Panc1 (cell line): ENCODE measurements at places on chromosomes 6 and 20. TPM values are rescaled to one million over a fixed set of nuclear protein-coding genes. Genes with fewer than 3 reads are reported as not detected.

Gene EDN3
- total RNA-seq = not detected

Gene PCMTD2
- total RNA-seq = 35.0 TPM

Gene DUSP15
- 23.6 TPM for total RNA-seq

Gene HSPA12B
- 0.21 TPM for total RNA-seq
